Stimulated activated CD4-positive, alpha-beta T cell treated with anti-CD3 and anti-CD28 coated beads, Interleukin-4, amount 100 ng/mL, for 4 hours (primary cell): ENCODE measurements at places on chromosomes 3 and 15.

GRCh38 chr3:106386050-106386449 lies 517.2 kb upstream of the CBLB start:
- DNase-seq = no peak

- DNase-seq = no peak
These were observed 413.5 kb downstream of the RBMS3 start for GRCh38 chr3:29694331-29694730.

- no peak for DNase-seq
These were observed 110.3 kb downstream of the PPP2R3A start for GRCh38 chr3:136075811-136076210.

GRCh38 chr15:51030649-51031316 lies 63.9 kb downstream of the TNFAIP8L3 start:
- no peak for DNase-seq

GRCh38 chr3:196321162-196321561 lies 3.1 kb upstream of the DYNLT2B start:
- DNase-seq = no peak

- no peak for DNase-seq
These were observed 573 bp upstream of the CEP152 start for GRCh38 chr15:48811325-48811958.

GRCh38 chr3:69491975-69492374 lies 106.1 kb upstream of the FRMD4B start:
- no peak for DNase-seq

GRCh38 chr3:175941352-175941751 lies 1082.2 kb downstream of the NAALADL2 start:
- no peak for DNase-seq

GRCh38 chr3:139283301-139283700 lies 60.5 kb upstream of the MRPS22 start:
- DNase-seq = no peak

GRCh38 chr3:63807961-63808565 lies 11.0 kb upstream of the C3orf49 start:
- DNase-seq = no peak

GRCh38 chr3:172355836-172356235 lies 92.4 kb downstream of the GHSR start:
- no peak for DNase-seq

DNA sequence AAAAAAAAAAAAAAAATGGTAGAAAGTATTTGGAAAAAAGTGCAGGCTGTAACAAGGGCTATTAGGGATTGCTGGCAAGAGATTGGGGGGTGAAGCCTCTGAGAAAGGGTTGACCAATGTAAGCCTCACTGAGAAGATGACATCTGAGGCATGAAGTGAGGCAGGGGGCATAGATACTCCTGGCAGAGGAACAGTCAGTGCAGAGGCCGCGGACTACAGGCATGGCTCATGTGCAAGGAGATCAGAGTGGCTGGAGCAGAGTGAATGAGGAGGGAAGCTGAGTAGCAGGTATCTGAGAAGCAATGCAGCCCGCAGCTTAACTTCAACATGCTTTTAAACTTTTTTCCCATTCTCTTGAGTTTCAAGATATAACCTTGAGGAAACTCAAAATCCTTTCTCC lies 5.4 kb downstream of the FBXL22 start:
- DNase-seq = no peak

- DNase-seq = no peak
These were observed 124.3 kb downstream of the RPLP1 start for GRCh38 chr15:69576948-69577351.

GRCh38 chr3:115704661-115705338 lies 81.5 kb downstream of the GAP43 start:
- no peak for DNase-seq

DNA sequence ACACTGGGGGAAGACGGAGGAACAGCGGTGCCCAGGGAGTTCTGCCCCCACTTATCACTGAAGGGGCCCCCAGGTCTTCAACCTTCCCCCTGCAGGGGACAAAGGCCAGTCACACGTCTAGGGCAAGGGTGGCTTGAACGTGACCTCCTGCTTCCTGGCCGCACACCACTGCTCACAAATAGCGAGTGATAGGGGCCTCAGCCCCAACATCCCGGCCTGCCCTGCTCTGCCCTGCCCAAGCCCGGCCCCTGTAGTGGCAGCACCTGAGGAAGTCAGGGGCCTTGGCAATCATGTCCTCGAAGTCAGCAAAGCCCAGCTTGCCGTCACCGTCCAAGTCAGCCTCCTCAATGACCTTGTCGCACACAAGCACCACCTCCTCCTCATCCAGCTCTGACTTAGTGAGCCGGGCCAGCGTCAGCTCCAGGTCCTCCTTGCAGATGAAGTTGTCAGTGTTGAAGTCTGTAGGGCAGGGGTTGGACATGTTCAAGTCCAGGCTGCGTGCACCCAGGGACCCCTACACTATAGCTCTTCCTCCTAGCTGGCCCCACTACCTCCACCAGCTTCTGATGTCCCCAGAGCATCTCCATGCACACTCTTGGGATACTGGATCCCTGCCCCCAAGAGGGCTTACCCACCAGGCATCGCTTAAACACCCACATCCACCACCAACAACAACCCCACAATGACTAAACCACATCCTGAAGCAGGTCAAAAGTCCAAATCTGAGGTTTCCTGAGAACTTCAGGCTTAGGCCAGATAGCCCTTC lies 13.3 kb downstream of the SH2D7 start:
- no peak for DNase-seq

DNA sequence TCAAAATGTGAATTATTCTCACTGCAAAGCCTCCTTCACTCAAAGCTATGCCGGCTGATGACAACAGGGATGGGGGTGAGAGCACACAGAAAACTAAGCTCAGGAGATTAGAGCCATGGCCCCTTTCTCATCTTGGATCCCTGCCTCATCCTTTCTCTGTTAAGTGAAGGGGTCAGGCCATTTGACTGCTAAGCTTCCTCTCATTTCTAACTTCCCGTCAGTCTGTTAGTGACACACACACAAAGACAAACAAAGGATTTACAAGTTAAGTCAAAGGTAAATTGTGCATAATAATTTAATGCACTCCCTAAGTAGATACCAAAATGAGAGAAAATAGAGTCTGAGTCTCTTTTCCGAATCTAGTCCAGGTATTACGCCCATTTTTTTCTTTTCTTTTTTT lies 1.2 kb downstream of the SS18L2 start:
- DNase-seq = no peak

DNA sequence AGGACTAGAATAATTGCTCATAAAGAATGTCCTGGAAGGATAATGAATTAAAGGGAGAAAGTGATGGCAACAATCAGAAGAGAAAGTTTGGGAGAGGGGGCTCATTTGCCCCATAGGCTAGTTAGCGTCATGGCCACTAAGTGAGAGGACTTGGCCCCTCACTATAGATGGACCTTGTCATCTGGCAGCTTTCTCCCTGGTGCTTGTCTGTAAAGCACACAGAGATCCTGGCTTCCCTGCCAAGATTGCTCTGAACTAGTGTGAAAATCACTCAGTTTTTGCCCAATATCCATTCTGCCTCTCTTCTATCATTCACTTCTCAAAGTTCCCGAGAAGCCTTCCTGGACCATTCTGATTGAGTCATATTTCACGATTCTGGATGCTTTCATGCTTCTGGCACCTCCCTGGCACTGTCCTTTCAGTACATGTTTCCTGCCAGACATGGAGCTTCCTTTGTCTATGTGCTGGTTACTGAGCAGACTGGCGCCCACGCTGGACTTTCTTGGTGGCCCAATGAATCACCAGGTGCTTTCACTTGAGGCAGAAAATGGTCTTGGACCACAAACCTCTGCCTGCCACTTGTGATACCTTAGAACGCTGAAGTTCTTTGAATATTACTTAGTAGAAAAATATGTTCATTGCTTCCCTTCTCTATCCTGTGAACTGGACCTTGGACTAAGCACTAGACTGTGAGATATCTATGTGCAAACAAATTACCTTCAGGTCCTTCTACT lies 709.6 kb upstream of the CFAP20DC start:
- DNase-seq = no peak

GRCh38 chr3:59995563-59995962 lies 945.7 kb upstream of the CFAP20DC start:
- no peak for DNase-seq

DNA sequence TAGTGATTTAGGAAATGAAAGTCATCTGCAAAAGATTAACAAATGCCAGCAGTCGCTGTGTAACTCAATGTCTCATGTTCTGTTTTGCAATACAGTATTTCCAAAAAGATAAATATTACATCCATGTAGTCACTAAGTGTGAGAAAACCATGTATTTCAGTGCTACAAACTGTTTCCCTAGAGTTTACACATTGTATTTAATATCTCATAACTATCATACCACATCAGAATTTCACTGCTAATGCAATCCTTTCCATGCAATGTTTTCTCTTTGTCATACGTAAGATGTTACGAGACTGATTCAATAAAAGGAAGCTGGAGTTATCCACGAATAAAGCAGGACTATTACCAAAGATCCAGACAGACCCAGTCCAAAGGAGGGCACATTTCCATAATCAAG lies 269.4 kb downstream of the GBE1 start:
- no peak for DNase-seq

DNA sequence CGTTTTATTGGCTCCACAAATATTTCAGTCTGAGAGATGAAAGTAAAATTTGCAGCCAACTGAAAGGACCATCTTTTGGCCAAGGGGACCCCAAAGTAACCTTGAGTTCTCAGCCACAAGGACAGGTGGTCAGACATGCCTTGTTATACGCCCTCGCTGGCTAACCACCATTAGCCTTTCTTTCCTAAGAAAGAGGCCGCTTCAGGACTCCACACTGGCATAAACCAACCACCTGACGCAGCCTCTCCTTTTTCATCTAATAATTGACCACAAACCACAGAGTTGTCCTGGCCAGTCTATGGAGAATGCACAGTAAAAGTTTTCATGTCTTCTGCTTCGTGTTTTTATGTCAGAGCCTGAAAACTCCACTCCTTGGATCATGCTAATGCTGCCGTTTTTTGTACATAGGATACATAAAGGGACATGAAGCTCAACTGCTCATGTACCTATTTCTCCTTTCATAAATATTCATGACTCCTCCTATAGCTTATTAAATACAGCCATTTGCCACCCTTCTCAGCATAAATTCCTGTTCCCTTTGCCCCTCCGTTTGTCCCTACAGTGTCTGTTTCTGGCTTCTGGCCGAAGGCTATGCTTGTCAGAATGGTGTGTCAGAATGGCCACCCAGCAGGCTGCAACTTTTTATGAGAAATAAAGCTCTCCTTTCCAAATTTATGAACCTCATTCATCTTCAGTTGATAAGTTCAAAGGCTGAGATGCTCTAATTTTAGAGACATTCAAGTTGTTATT lies 374.1 kb upstream of the RBMS3 start:
- DNase-seq = no peak

- no peak for DNase-seq
These were observed 163.0 kb downstream of the TBC1D5 start for GRCh38 chr3:17579289-17580031.

DNA sequence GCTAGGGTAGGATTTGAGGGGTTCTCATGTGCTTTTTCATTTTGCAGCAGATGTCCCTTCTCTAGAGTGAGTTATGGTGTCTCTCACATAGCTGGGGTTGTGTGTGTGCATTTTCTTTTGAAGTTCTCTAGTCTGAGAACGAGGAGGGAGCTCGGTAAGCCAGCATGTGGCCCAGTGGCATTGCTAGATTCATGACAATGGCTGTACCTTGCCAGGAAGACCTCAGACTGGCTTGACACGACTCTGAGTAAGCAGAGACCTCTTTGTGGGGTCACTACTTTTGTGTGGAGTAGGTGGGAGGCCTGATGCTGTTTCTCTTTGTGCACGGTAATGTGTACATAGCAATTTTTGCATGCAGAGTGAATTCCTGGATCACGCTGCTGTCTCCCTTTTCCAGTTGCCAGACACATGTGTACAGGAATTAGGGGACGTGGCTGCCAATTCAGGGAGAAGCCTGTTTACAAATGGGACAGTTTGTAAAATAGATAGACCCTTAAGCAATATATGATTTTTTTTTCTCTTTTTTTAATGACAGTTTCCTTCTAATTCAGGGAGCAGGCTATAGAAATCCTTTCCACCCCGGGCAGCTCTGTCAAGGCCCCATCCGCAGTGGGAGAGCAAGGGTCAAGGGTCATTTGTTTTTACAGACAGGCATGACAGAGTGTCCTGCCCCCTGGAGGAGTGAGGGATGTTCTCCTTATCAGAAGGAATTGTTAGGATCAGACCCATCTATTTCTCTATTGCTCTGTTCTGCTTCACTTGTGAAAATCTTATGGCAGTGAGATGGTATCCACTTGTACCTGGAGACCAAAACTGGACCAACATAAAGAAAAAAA lies 4.6 kb downstream of the CACNA1D start:
- no peak for DNase-seq

- DNase-seq = no peak
These were observed at the start of gene RBPMS2 for GRCh38 chr15:64775551-64776401. RBPMS2 (minus strand) TSS chr15:64775589; CDS start chr15:64775319, 270 bp downstream.

GRCh38 chr3:25235466-25235865 lies 192.6 kb upstream of the RARB start:
- DNase-seq = no peak

DNA sequence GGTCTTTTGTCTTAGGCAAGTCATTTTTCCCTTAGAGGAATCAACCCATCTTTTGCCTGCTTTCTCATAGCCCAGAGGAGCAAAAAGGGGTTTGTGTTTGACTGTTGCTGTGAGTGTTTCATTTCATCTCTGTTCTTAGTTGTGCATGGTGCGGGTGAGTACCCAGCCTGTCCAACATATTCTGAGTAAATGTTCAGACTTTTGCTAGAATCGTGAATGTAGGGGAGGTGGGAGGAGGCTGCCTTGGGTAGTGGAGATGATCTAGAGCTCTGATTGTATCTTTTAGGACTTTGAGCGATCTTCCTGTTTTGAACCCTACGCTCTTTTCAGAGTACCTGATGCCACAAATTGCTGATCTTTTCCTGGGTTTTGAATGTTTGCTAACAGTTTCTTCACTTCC lies 123.1 kb downstream of the ZNF609 start:
- no peak for DNase-seq

DNA sequence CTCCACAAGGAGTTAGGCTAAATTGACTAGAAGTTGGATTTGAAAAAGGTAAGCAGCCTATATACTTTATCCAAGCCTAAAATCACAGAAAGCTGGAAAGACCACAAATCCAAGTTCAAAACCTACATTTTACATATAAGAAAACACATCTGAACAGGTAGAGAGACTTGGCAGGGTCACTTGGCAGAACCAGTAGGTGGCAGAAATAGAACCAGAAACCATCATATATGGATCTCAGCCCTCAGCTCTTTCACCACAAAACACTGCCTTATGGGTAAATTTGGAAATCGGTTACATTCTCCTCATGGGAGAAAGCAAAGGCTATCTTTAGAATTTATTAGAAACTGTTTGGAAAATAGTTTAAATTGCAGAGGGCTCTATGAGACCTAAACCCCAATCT lies 44.2 kb downstream of the MKRN2 start:
- no peak for DNase-seq

GRCh38 chr3:172089250-172089649 lies 49.9 kb downstream of the FNDC3B start:
- DNase-seq = no peak

GRCh38 chr3:8563597-8563996 lies 62.0 kb downstream of the LMCD1 start:
- DNase-seq = no peak

DNA sequence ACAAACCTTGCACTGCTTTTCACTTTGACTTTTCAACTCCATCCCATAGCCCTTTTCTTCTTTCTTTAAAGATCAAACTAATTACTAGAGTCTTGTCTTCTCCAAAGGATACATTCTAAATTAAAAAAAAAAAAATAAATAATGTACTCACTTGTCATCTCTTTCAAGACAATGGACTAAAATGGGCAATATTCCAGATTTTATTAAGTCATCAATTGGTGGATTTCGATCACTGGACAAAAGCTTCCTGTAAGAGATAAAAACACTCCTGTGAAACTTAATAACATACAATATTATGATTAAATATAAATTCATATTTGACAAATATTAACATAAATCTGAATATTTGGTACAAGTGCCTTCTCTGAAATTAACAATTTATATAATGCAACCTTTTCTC lies 34.1 kb downstream of the KPNA4 start:
- DNase-seq = no peak
